ENCODE measurements at places on chromosomes 2 and 18.

GRCh38 chr2:65112633-65113032 is 17.3 kb downstream of the RAB1A start:
- DNase-seq, result no peak

- no peak for DNase-seq
These were observed 33.3 kb upstream of the PGAP1 start for GRCh38 chr2:196959734-196960338.

GRCh38 chr2:28528206-28528605 is 32.3 kb downstream of the PLB1 start:
- DNase-seq, result no peak

- no peak for DNase-seq
These were observed 18.9 kb upstream of the GMCL1 start for GRCh38 chr2:69810550-69810949.

- no peak for DNase-seq
These were observed 51.4 kb downstream of the KCNF1 start for GRCh38 chr2:10963155-10963554.

DNA sequence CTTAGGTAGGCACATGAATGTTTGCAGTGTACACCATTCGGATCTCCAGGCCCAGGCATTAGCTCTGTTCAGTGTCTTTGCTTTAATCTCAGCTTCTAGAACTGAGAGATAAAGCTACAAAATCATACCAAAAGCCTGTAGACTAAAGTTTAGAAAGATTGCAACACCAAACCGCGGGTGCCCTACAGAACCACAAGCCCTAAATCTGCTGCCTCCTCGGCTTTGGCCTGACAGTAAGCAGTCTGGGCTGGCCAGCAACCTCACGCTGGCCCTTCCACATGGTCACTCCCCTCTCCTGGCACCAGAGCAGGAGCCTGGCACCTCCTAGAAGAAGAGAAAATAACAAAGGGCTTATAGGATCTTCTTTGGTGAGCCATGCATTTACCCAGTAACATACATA is 8.9 kb upstream of the OSR1 start:
- no peak for DNase-seq

DNA sequence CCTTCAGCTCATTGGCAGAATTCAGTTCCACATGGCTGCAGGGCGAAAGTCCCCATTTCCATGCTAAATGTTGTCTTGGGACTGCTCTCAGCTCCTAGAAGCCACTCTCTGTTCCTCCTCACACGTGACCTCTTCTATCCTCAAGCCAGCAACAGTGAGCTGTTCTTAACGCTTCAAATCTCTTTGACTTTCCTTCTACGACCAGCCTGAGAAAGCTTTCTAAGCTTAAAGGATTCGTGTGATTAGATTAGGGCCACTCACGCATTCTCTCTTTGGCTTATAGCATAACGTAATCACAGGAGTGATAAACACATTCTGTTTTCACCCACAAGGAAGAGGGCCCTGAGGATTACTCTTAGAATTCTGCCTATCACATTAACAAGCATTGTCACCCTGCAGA is 29.8 kb upstream of the LAMA1 start:
- DNase-seq, result no peak

DNA sequence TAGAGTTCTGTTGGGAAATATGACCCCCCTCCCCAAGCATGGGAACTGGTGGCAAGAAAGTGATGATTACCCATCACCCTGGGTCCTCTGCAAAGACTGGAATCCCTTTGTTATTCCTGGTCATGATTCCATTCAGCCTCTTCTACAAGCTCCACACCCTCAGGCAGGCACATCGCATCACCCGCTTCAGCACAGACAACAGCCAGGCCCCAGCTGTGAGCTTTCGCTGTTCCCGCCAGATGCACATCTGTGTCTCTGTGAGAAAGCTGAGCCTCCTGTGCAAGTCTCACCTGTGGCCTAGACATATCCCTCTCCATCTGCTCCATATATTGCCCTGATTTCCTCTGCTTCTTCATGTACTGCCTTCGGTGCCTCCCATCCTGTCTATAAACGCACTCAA is 368.0 kb upstream of the RAB6C start:
- no peak for DNase-seq

DNA sequence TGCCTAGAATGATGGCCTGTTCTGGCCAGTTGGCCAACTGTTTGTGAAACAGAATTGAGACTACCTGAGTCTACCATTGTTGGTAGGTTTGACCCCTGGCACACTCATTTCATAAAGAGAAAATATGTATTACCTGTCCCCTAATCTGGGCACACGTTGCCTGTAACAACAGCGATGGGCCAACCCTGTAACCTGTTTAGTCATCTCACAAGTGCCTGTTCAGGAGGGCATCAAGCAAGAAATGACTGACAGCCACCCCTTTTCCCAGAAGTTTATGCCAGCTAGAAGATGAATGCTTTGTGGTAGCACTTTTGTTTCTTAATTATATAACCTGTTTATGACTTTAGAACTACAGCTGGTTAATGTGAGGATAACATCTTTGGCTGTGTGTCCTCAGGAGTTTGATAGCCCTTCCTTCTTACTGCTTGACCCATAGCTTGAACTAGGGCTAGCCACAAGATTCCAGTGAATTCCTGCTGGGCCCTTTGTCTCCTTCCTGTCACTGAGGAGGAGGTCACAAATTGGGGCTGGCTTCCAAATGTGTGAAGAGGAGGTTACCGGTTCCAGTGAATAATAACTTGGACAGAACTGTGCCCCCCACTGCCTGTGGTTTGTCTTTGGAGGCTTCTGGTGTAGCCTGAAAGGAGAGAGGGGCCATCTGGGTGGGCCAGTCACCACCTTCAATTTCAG is 273.9 kb upstream of the EPAS1 start:
- no peak for DNase-seq

DNA sequence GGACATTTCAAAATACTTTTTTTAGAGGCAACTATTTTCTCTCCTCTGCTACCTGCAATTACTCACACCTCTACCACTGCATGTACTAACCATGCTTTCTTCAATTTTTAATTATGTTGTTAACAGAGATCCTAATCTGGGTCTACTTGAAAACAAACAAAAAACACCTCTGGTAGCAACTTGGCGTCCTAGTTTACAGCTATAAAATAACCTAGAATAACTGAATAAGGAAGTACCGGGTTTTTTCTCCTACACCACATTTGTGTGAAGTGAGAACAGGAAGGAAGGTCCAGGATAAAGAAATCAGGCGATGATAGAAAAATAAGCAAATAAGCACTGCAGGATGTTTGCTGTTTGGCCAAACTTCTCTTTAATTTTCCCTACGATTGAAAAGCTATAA is 633.5 kb downstream of the LRP1B start:
- DNase-seq, result no peak

GRCh38 chr2:189542145-189542882 is 38.3 kb downstream of the SLC40A1 start:
- no peak for DNase-seq

- no peak for DNase-seq
These were observed 124.1 kb upstream of the CDH19 start for GRCh38 chr18:66727991-66728390.

GRCh38 chr2:137093116-137093515 is 327.8 kb downstream of the THSD7B start:
- no peak for DNase-seq

DNA sequence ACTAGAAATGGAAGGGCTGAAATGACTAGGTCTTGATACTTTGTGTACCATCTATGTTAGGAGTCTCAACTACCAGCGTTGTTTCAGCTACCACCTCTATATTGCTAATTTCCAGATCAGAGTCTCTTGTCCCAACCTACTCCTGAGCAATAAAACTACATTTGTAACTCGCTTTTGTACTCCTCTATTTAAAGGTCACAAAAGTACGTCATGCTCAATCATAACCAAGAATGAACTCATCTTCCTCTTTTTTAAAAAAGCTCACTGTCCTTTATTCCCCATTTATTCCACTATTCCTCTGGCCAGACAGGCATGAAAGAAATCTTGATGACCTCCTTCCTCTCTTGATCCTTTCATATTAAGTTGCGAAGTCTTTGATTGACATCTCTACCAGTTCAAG is 11.2 kb upstream of the MATN3 start:
- DNase-seq, result no peak

GRCh38 chr2:225353579-225354085 is 45.9 kb upstream of the NYAP2 start:
- DNase-seq, result no peak
